ENCODE measurements at places on chromosomes 12 and 14.

- no peak for DNase-seq
Measured at GRCh38 chr12:124422570-124423523, 128.0 kb downstream of the RFLNA start.

GRCh38 chr12:29983851-29984250 lies 200.1 kb upstream of the TMTC1 start:
- no peak for DNase-seq

DNA sequence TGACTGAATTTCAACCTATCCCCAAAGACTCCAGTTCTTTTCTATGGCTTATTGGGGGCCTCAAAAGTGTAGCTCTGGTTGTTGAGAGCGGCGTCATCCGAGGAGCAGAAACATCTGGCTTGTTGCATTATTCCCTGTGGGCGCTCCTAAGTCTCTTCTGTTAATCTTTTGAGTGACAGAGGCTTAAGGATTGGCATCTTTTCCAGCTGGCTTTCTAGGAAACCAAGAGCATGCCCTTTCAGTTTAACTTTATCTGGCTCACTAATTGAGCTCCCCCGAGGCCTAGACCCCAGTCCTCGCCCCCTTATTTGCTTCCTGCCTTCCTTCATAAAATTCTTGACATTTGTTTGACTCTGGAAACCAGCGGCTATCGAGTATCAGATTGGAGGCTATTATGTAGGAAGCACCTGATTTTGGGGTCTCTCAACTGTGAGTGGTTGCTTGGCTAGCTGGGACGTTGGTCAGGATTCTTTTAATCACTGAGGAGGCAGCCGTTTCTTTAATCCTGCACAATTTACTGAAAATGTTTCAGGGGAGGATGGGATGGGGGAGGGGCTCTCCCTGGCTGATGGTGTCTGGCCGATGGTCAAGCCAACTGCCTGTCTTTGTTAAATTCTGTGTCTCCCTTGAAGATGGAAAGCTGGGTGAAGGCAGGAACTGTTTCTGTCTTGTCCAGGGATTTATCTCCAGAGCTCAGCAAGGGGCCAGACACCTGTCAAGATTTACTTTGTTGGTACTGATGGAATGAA lies 3.1 kb downstream of the SMOC1 start:
- DNase-seq: no peak

- no peak for DNase-seq
Measured at GRCh38 chr12:114481200-114481535, 75.2 kb upstream of the TBX5 start.

GRCh38 chr12:98456576-98457573 lies 58.5 kb upstream of the TMPO start:
- DNase-seq: peak; percentile 44

DNA sequence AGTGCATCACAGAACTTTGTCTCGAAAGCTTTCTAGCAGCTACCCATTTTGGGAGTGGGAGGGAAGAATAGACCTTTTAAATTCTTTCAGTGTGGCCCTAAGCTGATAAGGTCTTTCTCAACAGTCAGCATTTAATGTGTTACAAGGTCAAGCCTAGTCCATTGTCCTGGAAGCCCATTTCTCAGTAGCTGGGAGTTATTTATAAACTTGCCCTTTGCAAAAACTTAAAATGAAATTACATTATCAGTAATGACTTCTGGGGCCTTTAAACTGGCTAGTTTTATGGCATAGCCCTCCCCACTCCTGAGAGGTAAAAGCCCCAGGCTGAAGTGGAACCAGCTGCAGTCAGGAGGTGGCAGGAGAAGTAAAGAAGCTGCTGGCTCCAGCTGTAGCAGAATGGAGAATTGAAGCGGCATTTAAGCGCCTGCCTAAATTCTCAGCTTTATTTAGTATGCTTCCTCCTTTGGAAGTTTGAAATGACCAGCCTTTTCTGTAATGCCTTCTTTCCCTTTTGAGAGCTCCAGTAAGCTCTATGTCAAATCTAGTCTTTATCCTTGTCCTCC lies 12.4 kb downstream of the COPZ1 start:
- DNase-seq: no peak

GRCh38 chr12:94982456-94982855 lies 21.0 kb downstream of the NDUFA12 start:
- no peak for DNase-seq

GRCh38 chr12:4939418-4940023 lies 29.8 kb downstream of the KCNA1 start:
- no peak for DNase-seq

DNA sequence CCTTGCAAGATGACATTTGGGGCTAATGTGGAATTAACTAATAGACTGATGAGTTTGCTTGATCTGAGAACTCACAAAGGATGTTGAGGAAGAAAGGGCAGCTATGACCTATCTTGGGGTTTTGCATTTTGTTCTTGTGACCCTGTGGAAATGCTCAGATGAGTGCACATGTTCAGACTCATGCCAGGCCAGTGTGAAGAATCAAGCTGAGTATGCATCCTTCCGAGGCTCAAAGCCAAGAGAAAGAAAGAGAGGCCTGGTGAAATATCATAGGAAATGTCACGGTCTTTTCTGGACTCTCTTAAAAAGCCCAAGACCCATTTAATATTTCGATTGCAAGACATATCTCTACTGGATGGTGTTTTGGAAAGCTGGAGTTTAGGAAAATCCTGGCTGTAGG lies 96.3 kb downstream of the CACNA1C start:
- DNase-seq: no peak

GRCh38 chr14:99892406-99892805 lies 99.2 kb downstream of the EML1 start:
- DNase-seq: no peak

DNA sequence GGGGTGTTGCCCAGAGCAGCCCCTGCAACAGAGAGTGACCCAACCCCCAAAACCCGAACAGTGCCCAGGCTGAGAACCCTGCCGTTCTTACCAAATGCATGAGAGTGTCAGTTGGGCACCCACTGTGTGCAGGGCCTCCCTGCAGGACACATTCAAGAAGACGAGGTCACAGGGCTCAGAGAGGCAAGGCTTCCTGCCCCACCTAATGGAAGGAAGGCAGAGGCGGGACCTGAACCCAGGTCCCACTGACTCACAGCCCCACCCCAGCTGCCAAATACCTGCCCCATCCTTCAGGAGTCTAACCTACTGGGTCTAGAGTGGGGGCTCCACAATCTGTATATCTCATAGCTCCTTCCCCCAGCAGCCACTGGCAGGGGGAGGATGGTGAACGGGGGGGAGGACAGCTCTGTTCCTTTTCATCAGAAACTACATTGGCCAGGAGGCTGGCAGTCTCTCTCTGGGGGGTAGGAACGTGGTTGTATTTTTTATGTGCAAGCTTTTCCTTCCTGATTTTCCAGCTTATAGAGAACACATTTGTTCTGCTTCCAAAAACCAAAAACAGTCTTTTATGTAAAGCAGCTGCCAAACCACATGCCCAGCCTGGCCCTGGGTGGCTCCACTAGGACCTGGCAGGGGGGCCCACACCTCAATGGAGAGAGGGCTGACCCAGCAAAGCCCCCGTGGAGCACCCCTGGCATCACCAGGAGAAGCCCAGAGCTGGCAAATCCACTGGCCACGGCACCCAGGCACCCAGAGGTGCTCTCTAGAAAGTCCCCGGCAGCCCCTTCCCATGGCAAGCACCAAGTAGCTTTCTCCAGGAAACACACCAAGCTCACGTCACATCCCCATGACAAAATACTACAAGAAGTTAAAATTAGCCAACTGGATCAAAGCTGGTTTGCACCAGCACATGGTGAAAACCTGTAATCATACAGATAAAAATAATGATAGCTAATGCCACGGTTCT lies 17.0 kb downstream of the NCOR2 start:
- DNase-seq: peak; percentile 53

- peak; percentile 76 for DNase-seq
Measured at GRCh38 chr12:118061011-118061872, at the start of gene WSB2. Gene WSB2, minus strand, starts transcription at chr12:118061179. Its CDS starts 131 bp downstream, at chr12:118061048.

Data from suppressor macrophage treated with lipopolysaccharide for 4 hours (primary cell).